Natural killer cell (primary cell): ENCODE measurements at places on chromosomes 4 and X. TPM values are rescaled to one million over a fixed set of nuclear protein-coding genes. Genes with fewer than 3 reads are reported as not detected.

NAA10 gene
- total RNA-seq = 73.1 TPM

HSFX4 gene
- total RNA-seq = not detected

APLN gene
- total RNA-seq = not detected

CFAP47 gene
- not detected for total RNA-seq

ADH1A gene
- not detected for total RNA-seq

CFP gene
- 9.0 TPM for total RNA-seq

GLRA3 gene
- total RNA-seq = not detected

RAB40AL gene
- not detected for total RNA-seq

- no peaks in the 10 kb centered on the region for H3K27me3 ChIP-seq
- no peak overlapping the region for H3K4me3 ChIP-seq
- no peaks in the 10 kb centered on the region for H3K36me3 ChIP-seq
Measured at GRCh38 chrX:14630733-14631132, 101.4 kb downstream of the GLRA2 start.

DNA sequence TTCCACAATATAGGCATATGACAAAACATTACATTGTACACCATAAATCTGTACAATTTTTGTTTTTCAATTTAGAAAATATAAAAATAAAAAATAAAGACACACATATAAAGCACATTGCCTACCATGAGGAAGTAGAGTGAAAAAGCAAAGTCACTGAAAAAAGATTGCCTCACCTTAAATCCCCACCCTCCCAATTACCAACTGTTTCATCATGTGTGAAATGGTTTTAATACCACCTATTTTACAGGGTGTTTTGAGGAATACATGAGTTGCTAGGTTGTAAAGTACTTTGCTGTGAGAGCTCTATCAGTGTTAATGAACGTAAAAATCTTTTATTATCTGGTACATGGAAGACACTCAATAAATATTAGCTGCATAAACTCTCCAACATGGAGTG is 373.6 kb upstream of the NDST3 start:
- no peak overlapping the region for H3K27ac ChIP-seq
- no peak for DNase-seq
- H3K27me3 ChIP-seq = no peaks in the 10 kb centered on the region
- H3K36me3 ChIP-seq = no peaks in the 10 kb centered on the region
- no peaks in the 10 kb centered on the region for H3K4me1 ChIP-seq
- H3K4me3 ChIP-seq = no peak overlapping the region

GRCh38 chr4:78747475-78747922 is 28.7 kb upstream of the BMP2K start:
- no peak overlapping the region for H3K27ac ChIP-seq
- H3K4me3 ChIP-seq = no peak overlapping the region
- no peaks in the 10 kb centered on the region for H3K36me3 ChIP-seq
- no peaks in the 10 kb centered on the region for H3K27me3 ChIP-seq
- H3K4me1 ChIP-seq = no peaks in the 10 kb centered on the region

- H3K27me3 ChIP-seq = no peaks in the 10 kb centered on the region
- H3K27ac ChIP-seq = no peak overlapping the region
- no peaks in the 10 kb centered on the region for H3K36me3 ChIP-seq
- DNase-seq = no peak
- no peaks in the 10 kb centered on the region for H3K4me1 ChIP-seq
Measured at GRCh38 chrX:111955901-111956300, 79.9 kb downstream of the TRPC5OS start.

- no peak overlapping the region for H3K27ac ChIP-seq
- H3K4me3 ChIP-seq = no peak overlapping the region
- DNase-seq = no peak
- H3K4me1 ChIP-seq = no peaks in the 10 kb centered on the region
Measured at GRCh38 chrX:17977696-17978095, 116.6 kb upstream of the RAI2 start.

DNA sequence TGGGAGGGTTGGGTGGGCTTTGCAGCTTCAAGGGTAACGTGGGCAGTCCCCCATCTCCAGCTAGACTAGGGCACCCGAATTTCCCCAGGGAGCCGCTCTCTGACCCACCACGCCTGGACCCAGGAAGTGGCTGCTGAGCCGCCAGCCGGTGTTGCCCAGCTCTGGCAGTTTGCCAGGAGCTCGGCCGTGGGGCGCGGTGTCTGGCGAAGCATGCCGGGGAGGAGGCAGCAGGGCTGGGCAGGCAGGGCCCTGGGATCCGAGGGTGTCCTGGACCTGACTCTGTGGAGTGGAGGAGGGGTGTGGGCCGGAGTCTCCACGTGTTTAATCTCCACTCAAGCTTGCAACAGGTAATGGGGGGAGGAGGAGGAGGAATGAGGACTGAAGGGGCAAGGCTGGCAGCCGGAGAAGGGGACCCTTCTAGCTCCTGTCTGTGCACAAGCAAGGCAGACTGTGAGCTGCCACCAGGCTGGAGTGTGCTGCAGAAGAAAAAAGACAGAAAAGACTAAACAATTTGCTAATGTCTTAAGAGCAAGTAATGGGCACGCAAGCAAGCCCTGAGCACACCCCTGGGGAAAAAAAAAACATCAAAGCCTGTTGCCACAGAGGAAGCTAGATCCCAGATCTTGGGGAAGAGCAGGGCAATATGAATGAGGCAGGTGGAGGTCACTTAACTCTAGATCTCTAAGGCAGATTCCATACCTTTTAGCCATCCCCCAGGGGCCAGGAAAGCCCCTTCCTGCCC is 2.4 kb downstream of the LONRF3 start:
- peak; percentile 42 for DNase-seq
- peak overlapping the region; percentile 58 for H3K4me3 ChIP-seq
- H3K27ac ChIP-seq = peak overlapping the region; percentile 37
- peaks cover 8% of the 10 kb centered on the region for H3K27me3 ChIP-seq
- peaks cover 30% of the 10 kb centered on the region for H3K4me1 ChIP-seq
- peaks cover 3% of the 10 kb centered on the region for H3K36me3 ChIP-seq

DNA sequence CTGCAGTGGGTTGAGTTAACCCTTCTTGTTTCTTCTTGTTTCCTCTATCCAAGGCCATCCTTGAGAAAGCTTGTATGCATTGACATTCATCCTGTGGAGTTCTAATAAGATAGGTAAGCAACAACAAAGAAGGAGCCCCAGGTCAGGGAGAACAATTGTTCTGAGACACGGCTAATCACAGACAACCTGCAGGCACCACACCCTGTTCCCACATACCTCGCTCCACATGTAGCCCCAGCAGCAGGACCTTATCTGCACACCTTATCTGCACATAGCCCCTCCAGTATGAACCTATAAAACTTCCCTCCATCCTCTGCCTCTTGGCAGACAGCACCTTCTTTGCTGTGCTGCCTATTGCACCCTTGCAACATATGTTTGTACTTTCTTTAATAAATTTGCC is 129.1 kb downstream of the MSL3 start:
- no peaks in the 10 kb centered on the region for H3K4me1 ChIP-seq
- H3K36me3 ChIP-seq = no peaks in the 10 kb centered on the region
- H3K27me3 ChIP-seq = no peaks in the 10 kb centered on the region
- H3K27ac ChIP-seq = no peak overlapping the region
- H3K4me3 ChIP-seq = no peak overlapping the region
